Tongue (tissue), 3 donors: ENCODE measurements at places on chromosomes 6 and 20.
A peak's percentile ranks its signal among the peaks of the same experiment; 100 is the strongest.

GRCh38 chr20:34344238-34344637, 18.8 kb upstream of the ITCH start:
- no peak for DNase-seq

DNA sequence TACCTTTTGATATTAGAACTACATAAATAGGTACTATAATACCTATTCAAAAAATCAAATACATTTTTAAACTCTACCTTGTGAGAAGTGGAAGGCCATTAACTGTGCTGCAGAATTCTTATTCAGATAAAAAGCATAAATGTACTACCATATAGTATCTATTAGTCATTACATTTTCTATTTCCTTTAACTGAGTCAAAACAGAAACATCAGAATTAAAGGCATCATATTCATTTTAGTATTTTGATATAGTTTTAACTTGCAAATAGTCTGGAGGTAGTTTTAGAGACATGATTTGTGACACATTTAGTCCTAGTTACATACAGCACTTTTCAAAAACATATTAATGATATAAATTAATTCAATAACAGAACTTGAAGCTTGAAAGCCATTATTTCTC, 39.9 kb upstream of the TAB2 start:
- no peak for DNase-seq

- DNase-seq = no peak
Measured at GRCh38 chr20:63567386-63568169, 6.5 kb downstream of the HELZ2 start.

GRCh38 chr6:29680904-29681303, at the start of gene ZFP57:
Gene ZFP57 (minus strand): TSS chr6:29681152. CDS start chr6:29677003, 4,149 bp downstream.
- no peak for DNase-seq

- no peak for DNase-seq
Measured at GRCh38 chr6:3690506-3690905, 61.0 kb downstream of the PXDC1 start.

DNA sequence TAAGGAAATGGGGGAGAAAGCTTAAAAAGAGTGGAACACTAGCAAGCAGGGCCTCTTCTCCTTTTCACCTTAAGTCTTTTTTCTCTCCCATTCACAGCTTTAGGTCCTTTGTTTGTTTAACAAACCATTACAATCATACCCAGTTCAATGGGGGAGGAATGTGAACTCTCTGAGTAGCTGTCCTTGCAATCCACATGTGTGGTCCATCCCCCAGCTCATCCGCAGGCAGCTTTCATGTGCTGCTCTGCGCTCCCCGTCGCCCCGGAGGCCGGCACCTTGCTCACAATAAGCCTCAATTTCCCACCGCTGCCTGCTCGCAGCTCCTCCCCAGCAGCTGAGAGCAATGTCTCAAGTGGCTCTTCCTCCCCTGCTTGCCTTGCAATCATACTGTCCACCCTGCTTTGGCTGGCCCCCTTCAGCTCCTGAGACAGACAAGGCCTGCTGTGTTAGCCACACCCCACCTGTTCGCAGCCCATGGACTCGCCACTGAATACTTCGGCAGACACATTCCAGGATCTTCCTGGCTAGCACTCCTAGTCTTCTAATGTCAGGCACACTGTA, 49.1 kb downstream of the PLAGL1 start:
- DNase-seq = peak; percentile 65

DNA sequence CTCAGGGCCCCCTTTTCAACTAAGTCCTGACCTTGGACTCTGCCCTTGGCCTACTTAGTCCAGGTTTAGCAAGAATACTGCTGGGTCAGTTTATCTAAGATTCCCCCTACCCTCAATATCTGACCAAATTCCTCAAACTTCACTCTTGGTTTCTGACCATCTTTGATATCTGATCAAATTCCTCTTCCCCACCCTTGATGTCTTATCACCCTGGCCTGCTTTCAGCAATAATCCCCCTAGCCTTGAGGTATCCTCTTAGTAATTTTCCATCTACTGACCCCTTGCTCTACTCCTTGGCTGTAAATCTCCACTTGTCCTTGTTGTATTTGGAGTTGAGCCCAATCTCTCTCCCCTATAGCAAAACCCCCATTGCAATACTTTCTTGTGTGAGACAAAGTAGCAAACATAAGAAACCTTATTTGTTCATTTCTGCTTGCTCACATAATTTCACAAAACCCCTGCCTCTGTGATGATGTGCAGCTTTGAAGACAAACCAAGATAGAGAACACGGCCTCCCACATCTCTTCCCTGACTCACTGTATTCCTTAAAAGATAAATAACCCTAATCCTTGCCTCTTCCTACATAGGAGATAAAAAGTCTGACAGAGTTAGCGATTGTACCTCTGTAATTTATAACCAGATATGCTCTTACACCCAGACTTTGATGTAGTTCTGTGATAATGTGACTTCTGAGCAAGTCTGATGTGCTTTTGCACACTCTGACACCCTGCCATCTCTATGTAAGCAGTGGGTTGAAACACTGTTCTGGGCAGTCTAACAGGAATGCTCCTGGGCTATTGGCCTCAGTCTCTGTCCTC, 13.8 kb upstream of the IYD start:
- DNase-seq = no peak

DNA sequence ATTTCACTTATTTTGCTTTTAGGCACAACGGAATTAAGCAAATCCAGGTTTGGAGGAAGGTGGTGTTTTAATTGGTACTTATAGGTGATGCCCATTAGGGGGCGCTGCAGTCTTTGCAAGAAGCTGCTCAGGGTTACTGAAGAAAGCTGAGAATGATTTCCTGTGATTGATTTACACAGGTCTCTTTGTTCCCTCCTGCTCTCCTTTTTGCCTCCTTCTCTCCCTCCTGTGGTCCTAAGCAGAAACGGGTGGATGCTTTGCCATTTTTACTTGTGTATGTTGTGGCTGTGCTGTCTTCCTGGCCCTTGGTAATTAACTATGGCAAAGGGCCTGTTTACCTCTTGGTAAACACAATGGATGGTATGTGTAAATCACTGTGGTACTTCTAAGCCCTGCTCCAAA, 97.8 kb downstream of the ANKS1A start:
- DNase-seq = peak; percentile 93

GRCh38 chr6:42101186-42101657, 41.2 kb downstream of the C6orf132 start:
- no peak for DNase-seq

DNA sequence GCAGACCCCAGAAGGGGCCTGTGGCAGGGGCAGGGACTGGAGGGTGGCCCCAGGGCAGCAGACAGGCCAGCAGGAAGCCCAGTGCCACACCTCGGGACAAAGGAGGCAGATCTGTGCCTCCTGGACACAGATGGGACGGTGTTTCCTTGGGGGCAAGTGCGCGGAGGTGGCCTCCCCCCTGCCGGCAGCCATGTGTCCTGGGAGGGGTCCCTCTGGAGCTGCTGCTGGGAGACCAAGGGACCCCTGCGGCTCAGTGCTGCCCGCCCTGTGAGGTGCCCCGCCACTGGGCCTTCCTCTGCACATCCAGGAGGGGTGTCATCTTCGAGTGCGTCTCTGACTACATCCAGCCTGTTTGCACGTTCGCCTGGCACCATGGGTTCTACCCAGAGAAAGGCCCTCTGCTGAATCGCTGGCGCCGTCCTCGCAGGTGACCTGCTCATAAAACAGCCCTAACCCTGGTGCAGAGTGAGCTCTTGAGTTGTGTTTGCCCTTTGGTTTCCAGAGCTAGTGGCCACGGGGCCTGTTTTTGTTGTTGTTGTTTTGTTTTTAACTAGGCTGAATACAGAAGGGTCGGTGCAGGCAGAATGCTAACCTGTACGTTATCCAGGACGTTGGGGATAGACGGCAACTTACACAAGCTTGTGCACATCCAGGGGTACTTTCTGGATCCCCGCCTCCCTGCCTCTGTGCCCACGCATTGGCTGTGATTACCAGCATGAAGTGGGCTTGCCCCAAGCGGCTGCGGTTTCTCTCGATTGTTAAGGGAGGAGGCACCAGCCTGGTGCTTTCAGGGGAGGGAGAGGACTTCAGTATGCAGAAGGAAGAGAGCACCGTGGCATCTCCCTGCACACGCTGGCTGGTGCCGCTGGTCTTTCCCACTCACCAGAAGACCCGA, 1.3 kb upstream of the KCNQ2 start:
- DNase-seq = no peak

DNA sequence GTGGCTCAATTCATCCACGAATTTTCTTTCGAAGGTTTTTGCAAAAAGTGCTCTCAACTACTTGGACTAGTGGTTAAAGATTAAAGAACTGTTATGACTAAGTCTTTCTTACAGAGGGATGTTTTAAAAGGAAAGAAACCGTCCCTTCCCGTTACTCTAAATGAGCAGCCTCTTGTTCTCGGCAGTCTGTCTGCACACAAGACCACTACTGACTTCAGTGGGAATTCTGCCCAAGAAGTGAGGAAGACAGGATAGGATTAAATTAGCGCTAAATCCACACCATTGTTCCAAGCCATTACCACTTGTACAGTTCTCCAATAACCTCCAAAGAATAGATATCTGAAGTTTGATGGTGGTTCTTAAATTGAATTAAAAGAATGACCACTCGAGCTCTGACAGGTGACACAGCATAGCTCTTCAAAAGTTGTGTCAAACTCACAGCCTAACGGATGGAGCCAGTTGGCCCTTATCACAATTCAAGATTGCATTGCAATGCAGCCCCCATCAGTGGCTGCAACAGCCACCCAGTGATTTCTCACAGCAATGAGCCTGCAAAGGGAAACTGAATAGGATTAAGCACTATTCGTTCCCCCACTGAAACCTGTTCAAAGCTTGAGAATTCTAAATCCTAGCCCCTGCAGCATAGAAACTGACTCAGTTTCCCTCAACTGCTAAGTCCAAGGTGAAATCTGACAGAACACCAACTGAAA, 1.8 kb downstream of the EPB41L2 start:
- peak; percentile 42 for DNase-seq

- no peak for DNase-seq
Measured at GRCh38 chr20:57728762-57729161, 18.9 kb upstream of the PMEPA1 start.

GRCh38 chr20:3621111-3621510, 42.1 kb downstream of the GFRA4 start:
- DNase-seq = no peak

DNA sequence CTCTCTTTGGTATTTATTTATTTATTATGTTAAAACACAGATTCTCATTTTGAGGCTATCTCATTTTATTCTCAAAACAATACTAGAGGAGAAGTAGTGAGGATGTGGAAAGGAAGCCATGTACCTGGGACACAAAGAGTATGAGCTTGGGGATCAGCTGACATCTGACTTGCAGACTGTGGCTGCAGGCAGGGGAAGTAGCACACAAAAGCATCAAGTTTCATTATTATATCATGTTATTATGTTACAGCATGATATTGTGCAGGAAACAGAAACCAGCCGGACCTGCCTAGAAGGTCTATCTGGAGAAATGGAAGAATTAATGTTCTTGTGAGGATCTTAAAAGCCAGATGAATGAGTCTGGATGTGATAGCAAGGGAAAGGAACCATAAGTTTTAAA, 248.2 kb downstream of the KHDC1L start:
- DNase-seq = no peak
